ENCODE measurements at places on chromosomes 3 and 15.
A peak's percentile ranks its signal among the peaks of the same experiment; 100 is the strongest.

DNA sequence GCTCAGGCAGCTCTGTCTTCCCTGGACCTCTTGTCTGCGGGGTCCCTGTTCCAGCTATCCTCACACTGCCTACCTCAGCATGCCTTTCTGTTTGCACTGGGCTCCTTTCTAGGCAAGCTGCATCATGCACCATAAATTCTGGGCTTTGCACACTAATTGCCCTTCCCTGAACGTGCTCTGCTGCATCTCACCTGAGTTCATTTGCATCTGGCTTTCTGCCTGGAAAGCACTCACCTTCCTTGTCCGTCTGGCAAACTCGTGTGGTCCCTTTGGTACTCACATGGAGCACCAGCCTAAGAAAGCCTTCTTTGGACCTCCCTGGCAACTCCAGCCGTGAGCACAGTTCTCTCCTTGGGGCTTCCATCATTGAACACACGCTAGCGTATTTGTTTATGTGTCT lies 365.6 kb downstream of the SV2B start:
- peak; percentile 89 for DNase-seq

GRCh38 chr3:107487490-107487889 lies 35.3 kb upstream of the BBX start:
- no peak for DNase-seq

DNA sequence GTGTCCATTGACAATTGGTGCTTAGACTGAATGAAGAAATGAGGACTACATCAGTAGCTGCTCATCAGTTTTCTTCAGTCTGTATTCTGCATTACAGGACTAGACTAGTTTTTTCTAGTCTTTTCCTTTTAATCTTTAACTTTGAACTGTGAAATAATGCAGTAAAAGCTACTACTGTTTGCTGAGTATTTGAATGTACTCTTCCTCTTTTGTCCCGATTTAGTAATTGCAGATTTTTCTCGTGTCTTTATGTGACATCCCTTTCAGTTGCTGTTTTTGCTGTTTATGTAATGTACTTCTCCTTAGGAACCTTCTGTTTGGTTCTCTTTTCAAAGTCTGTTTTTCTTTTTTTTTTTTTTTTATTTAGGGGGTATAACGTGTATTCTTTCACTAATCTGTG lies 17.4 kb downstream of the MFSD1 start:
- DNase-seq = no peak

DNA sequence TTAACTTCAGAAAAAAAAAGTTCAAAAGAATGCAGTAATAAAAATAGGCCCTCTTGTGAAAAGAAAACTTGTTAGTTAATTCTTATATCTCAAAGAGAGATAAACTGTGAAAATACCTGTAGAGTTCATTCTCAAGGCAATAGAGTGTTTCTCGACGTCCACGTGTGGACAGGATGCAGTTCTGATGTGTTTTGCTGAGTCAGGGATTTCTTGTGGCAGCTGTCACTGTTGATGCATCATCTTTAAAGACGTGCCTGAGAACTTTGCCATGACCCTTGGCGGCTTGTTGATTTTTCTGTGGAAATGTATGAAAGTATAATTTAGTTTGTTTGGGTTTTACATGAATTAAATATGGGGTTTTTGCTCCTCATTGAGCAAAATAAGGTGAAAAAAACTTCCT lies 702.2 kb downstream of the NLGN1 start:
- no peak for DNase-seq

GRCh38 chr3:168062679-168063078 lies 33.0 kb downstream of the GOLIM4 start:
- no peak for DNase-seq

DNA sequence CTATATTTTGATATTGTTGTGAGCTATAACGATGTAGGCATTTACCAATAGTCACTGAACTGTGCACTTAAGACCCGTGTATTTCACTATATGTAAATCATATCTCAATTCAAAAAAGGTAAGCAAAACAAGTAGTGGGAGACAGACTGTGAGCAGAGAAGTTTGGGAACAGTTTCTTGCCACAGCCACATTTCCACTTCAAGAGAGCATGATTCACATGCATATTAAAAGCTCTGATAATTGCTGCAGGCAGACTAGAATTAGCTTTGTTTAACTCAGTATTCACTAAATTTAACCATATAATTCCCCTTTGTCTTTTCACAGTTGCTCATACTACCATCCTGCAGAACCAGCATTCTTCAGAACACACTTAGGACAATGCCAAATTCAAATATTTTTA lies 168.4 kb upstream of the ZNF385D start:
- no peak for DNase-seq

GRCh38 chr3:142500211-142500610 lies 52.4 kb upstream of the XRN1 start:
- no peak for DNase-seq

DNA sequence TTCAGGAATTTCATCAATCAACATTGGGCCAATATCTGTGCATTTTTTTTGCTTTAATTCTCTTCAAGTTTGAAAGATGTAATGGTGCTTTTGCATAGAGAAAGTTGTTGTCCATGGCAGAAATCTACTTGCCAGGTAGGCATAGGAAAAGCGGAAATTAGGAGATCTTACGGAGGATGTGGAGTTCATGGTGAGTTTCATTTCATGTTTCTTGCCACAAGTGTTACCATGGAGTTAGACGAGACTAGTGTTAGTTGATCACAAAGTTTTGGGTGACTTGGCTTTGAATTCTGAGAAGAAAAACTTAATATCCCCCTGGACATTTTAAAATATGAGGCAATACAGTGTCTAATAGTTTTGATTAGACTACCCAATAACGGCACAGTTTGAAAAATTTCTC lies 1.0 kb upstream of the P2RY13 start:
- no peak for DNase-seq

DNA sequence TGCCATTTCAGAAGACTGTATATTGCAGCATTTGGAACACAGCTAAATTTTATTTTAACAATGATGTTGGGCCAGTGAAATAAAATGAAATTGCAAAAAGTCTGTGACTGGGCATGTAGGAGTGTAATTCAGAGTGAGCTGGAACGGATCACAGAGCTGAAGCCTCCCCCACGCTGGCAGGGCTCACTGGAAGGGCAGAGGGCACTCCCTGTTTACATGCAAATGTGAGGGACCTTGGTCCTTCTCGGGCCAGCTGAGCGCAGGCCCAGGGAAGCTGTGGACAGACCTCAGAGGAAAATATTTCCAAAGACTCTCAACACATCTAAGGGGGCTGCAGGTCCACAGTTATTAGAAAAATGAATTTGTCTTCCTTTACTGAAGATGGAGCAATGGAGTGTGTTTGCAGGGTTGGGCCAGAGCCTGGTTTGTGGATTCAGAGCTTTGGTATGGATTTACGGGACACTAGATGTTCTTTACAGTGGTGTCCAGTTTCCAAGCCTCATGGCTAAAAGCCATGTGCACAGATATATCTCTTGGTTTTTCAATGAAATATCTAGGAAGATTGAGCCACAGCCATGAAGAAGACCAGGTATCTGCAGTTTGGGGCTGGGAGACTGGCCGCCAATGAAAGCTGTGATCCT lies 32.0 kb downstream of the TRPM1 start:
- DNase-seq = no peak

- no peak for DNase-seq
Observed at GRCh38 chr3:5194801-5195509, 7.4 kb downstream of the EDEM1 start.

GRCh38 chr15:52303093-52303772 lies 7.6 kb upstream of the MYO5C start:
- no peak for DNase-seq

- no peak for DNase-seq
Observed at GRCh38 chr3:112646623-112647022, 5.7 kb upstream of the CCDC80 start.

DNA sequence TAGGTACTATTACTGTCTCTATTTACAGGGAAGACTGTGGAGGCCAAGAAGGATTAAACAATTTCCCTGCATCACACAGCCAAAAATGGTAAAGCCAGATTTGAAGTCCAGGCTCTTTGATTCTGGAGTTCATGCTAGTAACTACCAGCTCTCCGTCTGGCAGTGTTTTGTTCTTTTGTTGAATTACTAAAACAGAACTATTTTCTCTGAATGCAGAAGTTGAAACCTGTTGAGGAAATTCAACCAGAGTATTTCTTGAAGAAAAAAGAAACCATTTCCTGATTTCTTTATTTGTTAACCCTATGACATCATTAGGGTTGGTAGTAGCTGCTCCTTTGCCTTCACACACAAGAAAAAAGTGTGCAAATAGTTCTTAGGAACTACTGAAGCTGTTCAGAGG lies 34.3 kb downstream of the CRTC3 start:
- no peak for DNase-seq

DNA sequence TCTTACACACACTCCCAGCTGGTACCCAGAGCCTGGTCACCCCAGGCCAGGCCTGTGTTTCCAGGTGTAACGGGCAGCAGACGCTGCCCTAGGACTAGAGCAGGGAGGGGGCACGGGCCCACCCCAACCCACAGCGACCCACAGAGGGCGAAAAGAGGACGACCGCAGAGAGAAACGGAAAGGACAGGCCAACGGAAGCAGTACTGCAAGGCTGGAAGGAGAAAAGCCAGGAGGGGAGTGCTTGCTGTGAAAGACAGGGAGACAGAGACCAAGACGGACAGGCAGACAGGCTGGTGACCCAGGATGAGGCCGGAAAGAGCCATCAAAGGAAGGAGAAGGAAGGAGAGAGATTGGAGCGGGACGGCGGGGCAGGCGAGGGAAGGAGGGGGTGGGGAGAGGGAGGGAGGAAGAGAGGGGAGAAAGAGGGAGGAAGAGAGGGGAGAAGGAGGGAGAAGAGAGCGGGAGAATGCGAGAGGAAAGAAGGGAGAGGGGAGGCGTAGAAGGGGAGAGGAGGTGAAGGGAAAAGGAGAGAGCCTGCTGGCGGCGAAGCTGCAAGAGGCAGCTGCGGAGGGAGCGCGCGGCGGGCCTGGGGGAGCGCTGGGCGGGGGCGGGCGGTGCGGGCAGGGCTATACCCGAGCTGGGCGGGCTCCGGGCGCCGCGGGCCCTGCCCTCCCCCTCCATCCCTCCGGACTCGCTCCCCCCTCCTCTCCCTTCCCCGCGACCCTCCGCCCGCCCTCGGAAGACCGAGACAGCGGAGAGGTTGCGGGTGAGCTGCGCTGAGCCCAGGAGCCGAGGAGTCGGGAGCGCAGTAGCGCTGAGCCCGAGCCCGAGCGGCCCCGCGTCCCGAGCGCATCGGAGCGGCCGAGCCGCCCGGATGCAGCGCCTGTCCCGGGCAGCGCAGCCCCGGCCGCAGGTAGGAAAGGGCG lies at the start of gene SLC6A1:
Gene SLC6A1, plus strand, starts transcription at position 732 of the 926 bp plus-strand sequence. CDS start 24,464 bp downstream, outside the sequence.
- no peak for DNase-seq

GRCh38 chr3:11699083-11699427 lies 55.3 kb upstream of the VGLL4 start:
- DNase-seq = no peak

- no peak for DNase-seq
Observed at GRCh38 chr3:178393824-178394223, 142.4 kb upstream of the KCNMB2 start.

GRCh38 chr3:57917601-57918000 lies 90.6 kb upstream of the FLNB start:
- no peak for DNase-seq

DNA sequence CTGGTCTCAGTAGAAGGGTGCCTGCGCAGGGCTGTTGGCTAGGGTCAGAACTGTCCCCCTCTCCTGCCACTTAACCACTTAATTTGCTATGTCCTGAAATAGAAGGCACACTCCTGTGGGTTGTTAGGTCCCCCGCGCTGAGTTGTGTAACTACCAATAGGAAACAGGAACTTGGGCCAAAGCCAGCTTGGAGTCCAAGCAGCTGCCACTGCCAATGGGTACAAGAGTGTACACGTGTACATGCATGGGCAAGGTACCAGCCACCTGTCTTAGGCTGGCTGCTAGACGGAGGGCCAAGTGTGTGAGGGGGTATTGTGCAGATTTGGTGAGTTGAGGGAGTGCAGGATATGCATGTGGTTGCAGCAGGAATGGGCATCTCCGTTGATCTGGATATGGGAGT lies 29.7 kb upstream of the POLG start:
- peak; percentile 18 for DNase-seq

DNA sequence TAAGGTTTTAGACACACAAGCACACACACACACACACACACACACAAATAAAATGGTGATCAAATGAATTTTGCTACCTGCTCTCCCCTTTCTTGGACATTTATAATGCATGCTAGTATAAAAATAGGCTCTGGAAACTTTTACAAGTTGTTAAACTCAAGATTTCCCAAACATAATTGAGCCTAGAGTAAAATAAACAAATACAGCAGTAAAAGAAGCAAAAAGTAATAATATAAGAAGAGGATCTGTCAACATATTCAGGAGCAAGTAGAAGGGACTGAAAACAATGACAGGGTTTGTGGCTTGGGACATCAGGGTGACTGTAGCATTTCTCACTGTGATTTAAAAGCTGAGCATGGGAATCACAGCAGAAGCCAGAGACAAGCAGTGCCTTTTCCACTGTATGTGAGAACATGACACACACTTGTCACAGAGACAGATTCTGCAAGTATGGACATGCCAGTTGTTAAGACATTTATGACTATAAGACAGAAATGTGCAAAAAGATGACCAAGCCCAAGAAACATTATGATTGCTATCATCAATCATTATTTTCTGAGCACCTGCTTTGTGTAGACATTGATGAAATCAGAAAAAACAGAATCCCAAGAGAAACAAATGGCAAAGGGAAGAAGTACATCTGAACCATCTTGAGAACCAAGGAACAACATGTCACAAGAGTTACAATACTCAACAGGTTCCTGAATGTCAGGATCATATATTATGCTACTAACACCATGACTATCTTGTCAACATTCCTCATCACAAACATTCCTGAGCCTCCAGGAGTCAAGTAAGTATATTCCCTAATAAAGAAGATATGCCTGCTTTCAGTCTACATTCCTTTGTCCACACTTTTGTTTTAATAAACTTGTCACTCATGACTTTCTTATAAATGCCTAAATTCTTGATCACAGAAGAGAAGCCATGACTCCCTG lies 7.1 kb downstream of the THRB start:
- no peak for DNase-seq

GRCh38 chr3:184354121-184354728 lies 7.2 kb downstream of the CLCN2 start:
- no peak for DNase-seq

- DNase-seq = peak; percentile 37
Observed at GRCh38 chr3:124277144-124277890, 285.4 kb upstream of the ROPN1 start.

DNA sequence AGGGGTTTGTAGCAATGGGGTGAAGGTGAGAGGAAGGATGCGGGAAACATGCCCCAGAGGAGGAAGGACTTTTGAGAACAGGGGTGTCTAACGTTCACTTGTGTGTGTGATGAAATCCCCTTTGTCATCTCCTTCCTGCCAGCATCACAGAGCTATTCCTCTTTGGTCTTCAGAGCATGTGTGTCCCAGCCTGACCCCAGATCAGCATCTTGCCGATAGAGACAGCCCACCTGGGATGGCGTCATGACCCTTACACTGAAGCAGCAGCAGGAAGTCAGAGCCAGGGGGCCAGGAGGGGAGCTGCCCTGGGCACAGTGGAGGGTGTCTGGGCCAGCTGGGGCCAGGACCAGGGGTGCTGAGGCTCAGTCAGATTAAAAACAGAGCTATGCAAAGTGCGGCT lies 29.9 kb upstream of the GRIP2 start:
- DNase-seq = no peak

- no peak for DNase-seq
Observed at GRCh38 chr3:57556459-57557084, 498 bp downstream of the PDE12 start.

- no peak for DNase-seq
Observed at GRCh38 chr3:116267116-116267515, 178.2 kb downstream of the LSAMP start.

Measured in DMS79 (cell line).